Activated CD4-positive, alpha-beta T cell treated with anti-CD3 and anti-CD28 coated beads, Interleukin-2, amount 10 ng/mL, durations not matched to agents 24 days and 14 days (primary cell): ENCODE measurements at places on chromosomes 2 and 18.

DNA sequence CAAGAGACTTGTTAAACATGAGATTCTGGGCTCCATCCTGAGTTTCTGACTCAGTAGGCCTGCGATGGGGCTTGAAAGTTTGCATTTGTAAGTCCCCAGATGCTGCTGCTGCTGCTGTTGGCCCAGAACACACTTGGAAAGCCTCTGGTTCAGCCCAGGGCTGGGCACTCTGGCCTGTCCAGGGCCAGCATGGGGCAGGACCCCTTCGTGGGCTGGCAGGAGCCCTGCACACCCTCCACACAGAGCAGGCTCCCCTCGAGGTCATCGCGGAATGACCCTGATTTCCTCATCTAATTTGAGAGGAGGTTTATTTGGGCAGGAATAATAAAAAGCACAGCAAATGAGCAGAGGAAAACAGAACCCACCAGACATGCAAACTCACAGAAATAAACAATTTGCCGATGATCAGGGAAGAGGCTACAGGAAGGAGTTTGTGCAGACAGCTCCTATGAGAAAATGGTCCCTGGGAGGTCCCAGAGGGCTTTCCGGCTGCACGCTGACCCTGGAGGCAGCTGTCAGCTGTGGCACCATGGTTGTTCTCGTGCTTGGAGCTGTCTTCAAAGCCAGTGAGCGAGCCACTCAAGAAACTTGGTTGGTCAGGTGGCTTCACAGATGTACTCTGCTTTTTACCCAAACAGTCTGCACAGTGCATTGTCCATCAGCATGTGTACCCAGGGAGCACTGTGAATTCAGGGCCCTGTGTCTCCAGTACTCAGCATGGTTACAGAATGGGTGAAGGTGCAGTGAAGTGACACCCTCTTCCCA is 119.3 kb downstream of the GLI2 start:
- no peak for DNase-seq

- DNase-seq: no peak
Measured at GRCh38 chr2:171451074-171451473, 17.0 kb downstream of the DCAF17 start.

DNA sequence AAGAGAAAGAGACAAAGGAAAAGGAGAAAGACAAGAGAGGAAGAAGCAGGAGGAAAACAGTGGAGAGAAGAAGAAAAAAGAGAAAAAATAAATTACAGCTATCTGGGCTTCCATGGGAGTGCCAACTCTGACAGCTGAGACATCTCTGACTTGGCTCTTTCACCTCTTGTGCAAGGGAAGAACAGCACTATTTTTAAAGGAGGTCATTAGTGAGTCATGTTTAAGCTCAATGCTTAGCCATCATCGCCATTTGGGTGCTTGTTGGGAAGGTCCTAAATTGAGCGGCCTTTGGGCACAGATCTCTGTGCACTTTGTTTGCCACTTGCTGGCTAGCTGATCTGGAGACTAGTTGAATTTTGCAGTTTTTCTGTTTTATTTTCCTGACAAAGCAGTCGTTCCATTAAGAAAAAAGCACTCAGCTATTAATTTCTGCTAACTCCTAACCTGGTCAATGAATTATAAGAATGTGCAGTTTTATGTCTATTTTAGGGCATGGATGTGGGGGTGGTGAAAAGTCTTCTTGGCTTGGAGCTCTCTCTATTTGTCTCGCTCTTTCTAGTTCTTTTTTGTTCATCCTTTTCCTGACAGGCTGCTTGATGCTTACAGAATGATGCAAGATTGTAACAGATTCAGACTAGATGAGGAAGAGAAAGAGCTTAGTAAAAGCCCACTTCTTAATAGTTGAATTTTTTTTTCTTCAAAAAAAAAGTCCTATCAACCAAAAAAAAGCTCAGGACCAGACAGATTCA is 231.5 kb downstream of the SLC8A1 start:
- no peak for DNase-seq

- DNase-seq: no peak
Measured at GRCh38 chr18:36850527-36851201, 21.7 kb downstream of the KIAA1328 start.

GRCh38 chr2:170461889-170462288 is 253.2 kb upstream of the SP5 start:
- DNase-seq: no peak

DNA sequence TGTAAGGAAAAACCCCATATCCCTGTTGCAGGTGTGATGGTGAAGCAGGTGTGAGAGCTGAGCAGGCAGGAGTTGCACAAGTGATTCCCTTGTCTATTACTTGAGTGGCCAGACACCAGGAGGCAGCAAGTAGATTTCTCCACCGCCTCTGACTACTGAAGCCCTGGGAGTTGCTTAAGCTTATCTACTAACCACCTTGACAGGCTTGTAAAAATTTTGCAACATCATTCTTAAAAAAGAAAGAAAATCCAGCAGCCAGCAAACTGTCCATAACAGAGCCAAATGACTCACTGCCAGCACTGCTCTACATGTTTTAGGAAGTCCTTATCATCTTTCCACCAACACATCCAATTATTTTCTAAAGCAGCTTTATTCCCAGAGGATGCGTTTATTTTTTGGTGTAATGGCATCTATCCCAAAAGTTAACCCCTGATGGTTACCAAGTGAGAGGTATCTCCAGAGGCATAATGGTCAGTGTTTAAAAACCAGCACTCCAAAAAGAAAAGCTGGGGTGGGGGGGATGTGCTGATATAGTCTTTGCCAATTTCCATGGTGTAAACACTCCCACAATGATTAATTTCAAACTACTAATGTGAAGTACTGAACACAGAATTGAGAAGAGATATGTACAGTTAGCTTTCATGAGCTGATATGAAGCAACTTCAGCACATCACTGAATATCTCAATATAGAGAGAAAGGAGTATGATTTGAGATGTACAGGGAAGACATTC is 16.3 kb upstream of the GPR39 start:
- no peak for DNase-seq

GRCh38 chr18:34609986-34610648 is 100.0 kb upstream of the DTNA start:
- no peak for DNase-seq

DNA sequence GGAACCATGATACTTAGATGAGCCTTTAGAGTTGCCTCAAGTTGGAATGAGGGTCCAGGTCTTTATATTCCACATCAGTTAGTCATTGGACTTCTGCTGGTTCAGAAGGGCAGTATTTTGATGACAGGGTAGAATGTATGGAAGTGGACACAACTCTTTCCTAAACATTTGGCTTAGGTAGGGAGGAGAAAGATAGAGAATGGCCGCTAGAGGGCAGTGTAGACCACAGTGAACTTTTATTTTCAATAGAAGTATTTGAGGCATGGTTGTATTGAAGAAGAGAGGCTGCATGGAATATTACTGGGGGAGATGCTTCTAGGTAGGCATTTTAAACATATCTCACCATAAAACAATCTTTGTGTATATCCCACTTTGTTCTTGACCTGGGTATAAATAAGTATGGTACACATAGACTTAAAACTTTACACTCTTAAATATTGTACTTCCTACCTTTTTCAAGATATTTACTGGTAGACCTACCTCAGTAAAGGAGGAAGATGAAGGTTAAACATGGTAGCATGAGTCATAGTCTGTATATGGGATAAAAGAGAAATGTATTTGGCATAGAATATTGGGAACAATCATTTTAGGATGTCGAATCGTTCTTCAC is 497.6 kb upstream of the FAM98A start:
- peak; percentile 76 for DNase-seq

DNA sequence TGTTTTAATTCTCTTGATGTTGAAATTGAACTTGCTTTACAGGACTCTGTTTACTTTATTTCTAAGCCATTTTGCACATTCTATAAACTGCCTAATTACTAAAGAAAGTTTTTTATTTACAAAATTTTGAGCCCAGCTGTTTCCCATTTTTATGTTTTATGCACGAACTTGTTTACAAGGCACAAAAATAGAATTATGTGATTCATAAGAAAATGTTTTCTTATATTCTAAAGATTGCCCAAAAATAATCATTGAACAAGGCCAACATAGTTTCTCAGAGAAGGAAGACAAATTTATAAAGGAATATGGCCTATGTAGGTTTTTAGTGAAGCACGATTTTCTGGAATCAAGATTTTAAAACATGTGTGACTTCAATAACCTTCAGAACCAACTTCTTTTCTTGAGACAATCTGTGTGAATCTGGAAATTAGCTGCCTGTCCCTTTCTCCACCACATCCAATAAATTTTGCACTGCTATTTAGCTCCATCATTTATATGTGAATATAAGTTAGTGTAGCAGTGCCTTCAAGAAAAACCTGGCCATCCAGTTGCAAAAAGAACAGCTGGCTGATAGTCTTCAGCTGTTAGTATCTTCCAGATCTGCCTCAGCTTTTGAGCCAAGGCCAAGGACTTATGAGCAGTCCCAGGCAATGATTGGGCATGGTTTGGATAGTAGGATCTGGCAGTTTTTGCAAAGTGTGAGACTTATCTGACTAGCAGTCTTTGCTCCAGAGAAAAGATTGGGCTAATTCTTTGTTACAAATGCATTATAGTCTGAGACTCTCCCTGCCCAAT is 253.2 kb upstream of the COL3A1 start:
- no peak for DNase-seq

- DNase-seq: peak; percentile 70
Measured at GRCh38 chr2:84694088-84694622, 177.9 kb downstream of the DNAH6 start.
